ENCODE measurements at places on chromosomes 6 and 20.

- DNase-seq = no peak
Measured at GRCh38 chr6:23533311-23533710, 592.7 kb upstream of the NRSN1 start.

GRCh38 chr20:3398681-3399252 is 8.7 kb downstream of the DNAAF9 start:
- DNase-seq = no peak

DNA sequence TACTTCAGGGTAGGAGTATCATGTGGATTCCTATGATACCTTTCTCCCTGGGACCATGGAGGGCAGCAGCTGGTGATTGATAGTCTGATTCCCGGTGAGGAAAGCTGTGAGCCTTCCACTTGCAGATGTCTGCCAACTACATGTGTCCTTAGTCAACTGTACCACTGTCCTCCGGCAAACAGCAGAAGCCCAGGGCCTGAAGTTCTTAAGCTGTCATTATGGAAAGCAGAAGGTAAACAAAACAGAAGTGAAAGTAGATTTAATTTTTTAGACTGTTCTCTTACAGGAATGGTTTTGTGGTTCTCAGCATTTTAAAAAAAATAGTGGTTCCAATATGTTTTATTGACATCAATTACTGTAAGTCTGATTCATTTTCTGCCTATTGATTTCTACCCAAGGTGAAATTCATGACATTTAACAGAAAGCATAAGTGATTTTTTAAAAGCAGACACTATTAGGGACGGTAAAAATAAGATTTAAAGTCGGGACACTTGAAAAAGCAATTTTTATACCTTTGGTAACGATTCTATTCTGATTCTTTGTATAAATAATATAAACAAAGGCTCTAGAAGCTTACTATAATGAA is 36.6 kb downstream of the PTPN1 start:
- DNase-seq = no peak

DNA sequence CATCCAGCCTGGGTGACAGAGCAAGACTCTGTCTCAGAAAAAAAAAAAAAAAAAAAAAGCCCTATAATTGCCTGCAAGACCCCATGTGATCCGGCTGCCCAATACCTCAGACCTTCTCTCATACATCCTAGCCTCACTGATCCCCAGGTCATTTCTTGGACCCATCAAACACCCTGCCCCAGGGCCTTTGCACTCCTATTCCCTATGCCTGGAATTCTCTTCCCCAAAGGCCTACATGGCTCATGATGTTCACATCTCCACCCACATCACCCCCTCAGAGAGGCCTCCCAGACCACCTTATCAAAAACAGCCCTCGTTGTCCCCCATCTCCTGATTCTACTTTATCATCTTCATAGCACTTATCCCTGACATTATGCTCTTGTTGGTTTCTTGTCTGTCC is 8.9 kb downstream of the PACSIN1 start:
- DNase-seq = no peak

- DNase-seq = peak; percentile 46
Measured at GRCh38 chr20:57879779-57880570, 170.2 kb upstream of the PMEPA1 start.

DNA sequence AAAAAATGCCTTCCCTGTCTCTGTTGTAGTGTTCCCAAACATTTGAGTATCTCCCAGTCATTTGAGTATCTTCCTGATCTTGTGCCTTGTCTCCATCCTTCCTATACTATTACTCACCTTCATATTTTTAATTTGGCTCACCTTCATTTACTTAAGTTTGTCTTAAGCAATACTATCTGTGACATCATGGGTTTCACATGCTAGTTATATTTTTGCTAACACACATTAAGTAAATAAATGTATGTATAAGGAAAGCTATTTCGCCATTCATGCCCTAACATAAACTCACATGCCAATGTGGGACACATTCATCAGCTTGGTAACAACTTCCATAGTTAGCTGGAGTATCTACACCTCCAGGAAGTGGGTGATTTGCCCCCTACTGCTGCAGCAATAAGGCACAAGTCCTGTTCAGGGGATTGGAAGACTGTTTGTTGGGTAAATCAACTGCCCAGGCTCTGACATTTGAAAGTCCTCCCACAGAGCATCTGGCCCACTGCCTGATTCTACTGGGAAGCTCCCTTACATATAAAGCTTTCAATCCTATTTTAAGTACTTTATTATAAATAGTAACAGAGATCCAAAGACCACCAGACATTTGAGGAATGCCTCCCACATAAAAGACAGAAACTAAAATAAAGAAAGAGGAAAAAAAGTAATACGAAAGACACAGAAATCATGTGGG is 132.3 kb downstream of the ISM1 start:
- DNase-seq = no peak

DNA sequence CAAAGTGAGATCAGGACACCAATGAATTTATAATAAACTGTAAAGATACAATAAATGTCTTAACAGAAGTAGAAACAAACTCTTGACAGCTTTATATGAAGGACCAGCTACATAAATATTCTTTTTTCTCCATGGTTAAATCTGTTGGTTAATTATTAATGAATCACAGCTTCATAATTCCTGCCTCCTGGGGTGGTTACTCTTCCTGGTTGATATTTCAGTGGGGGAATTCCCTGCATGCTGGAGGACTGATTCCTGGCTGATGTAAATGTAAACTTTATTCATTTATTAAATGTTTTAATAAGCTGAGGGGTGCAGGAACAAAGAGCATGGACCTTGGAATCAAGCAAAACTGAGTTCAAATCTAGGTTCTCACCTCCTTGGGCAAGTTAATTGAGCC is 16.2 kb upstream of the RCAN2 start:
- DNase-seq = no peak

DNA sequence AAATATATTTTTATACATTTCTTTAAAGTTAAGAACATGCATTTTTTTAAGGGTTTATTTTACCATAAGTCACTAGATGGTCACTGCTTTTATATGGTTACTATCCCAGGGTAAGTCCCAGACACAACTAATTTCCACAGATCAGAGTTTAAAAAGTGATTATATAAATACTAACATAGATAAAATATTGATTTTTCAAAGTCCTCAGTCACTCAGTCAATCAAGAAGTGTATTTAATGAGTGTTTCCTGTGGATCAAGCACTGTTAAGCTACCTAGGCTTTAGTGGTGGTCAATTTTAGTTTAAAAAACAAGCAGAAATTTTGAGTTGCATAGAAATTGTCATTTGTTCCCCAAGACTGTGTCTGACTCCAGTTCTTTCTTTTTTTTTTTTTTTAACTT is 399.5 kb upstream of the SYNCRIP start:
- no peak for DNase-seq

- DNase-seq = no peak
Measured at GRCh38 chr6:16872543-16873235, 111.4 kb upstream of the ATXN1 start.

DNA sequence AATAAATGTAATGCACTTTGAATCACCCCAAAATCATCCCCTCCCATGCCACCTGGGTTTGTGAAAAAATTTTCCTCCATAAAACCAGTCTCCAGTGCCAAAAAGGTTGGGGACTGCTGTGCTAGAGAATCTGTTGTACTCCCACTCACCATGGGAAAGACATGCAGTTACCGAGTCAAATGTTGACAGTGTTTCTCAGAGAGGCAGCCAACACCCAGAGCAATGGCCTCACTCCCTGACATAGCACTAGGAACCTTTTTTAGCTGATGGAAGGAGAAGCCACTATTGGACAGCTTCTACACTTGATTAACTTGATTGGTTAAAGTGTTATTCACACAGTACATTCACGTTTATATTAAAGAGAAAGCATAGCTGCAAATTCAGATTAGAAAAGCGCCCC is 59.8 kb upstream of the MANEA start:
- DNase-seq = no peak

DNA sequence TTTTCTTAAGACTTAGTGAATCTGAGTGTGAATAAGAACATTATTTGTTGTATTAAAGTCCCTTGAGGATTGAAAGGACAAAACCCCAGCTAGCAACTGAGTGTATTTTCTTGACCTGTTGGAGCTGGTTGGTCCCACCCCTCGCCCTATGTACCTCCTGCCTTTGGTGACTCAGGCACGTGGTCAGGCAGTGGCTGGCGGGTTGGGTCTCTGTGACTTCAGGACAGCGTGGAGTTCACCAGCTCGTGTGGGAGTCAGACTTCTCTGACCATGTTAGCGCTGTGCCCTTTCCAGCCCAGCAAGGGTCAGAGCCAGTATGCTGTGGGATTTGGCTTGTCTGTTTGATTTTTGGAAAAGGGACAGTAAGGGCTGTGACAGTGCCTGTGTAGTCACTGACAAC is 93.7 kb downstream of the SSR1 start:
- DNase-seq = no peak

GRCh38 chr6:112983713-112984261 is 636.7 kb downstream of the RFPL4B start:
- no peak for DNase-seq

- DNase-seq = no peak
Measured at GRCh38 chr6:37187321-37188022, 17.5 kb downstream of the PIM1 start.

GRCh38 chr20:48040491-48040890 is 255.2 kb upstream of the SULF2 start:
- no peak for DNase-seq

- DNase-seq = no peak
Measured at GRCh38 chr20:58352468-58352867, 36.6 kb upstream of the VAPB start.

GRCh38 chr6:139290787-139291311 is 949 bp downstream of the TXLNB start:
- no peak for DNase-seq

DNA sequence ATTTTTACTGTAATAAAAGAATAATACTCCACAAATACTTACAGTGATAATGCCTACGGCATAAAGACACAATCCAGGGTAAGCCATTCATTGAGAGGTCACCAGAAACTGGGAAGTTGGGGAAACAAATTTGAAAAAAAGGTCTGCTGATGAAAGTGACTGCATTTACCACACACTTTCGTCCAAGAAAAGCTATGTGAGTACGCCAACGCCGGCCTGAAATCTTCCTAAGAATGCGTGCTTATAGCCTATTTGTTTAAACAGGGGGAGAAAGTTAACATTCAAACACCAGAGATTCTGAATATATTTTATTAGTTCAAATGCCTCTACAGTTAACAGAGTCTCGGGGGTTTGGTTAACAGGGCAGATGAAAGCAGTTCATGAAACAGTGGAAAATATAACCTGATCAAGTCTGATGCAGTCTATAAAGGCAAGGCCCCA is 657 bp upstream of the LTV1 start:
- DNase-seq = no peak

- DNase-seq = no peak
Measured at GRCh38 chr6:28580475-28580874, 54.8 kb downstream of the GPX5 start.

GRCh38 chr20:2822073-2822472 is 5.9 kb downstream of the TMEM239 start:
- DNase-seq = peak; percentile 81

Data from vagina (tissue), 2 donors.